NCI-H82 (cell line): ENCODE measurements at places on chromosomes 16 and 17.
A peak's percentile ranks its signal among the peaks of the same experiment; 100 is the strongest.

DNA sequence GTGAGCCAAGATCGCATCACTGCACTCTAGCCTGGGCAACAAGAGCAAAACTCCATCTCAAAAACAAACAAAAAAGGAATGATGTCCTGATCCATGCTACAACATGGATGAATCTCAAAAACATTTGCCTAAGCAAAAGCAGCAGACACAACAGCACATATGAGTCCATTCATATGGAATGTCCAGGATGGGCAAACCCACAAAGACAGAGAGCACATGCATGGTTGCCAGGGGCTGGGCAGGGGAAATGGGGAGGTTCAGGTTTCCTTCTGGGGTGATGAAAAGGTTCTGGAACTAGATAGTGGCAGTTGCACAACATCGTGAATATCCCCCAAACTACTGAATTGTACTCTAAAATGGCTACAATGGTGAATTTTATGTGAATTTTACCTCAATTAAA lies 35.3 kb upstream of the RAI1 start:
- no peak for DNase-seq

DNA sequence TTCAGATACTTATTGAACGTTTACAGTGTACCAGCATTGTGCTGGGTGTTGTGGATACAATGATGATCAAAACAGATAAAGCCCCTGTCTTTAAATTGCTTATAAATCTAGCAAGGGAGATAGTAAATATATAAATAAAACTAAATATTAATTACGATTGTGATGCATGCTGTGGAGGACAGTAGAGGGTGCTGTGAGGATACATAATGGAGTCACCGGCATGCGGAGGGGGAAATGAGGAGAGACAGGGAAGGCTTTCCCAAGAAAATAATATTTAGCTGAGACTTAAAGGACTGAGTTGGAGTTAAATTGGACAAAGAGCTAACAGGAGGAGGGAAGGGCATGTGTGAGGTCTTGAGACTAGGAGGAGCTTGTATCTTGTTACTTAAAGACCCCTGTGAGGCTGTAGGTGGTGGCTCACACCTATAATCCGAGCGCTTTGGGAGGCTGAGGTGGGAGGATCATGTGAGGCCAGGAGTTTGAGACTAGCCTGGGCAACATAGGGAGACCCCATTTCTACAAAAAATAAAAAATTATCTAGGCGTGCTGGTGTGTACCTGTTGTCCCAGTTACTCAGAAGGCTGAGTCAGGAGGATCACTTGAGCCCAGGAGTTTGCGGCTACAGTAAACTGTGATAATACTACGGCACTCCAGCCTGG lies 2.4 kb downstream of the DHRS7B start:
- peak; percentile 50 for DNase-seq

DNA sequence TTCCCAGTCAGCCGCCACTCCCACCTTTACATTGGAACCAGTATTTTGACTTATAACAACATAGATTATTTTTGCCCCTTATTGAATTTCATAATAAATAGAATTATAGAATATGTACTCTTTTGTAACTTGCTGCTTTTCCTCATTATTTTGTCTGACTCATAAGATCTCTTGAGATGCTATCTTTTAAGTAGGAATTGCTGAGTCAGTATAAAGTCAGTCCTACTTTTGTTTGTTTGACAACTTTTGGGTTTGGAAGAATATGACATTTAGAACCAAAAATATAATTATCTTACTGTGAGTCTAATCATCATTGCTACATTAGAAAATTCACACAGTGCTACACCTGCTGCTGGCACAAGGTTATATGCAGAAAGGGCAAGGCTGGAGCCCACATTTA lies 69.7 kb downstream of the STXBP4 start:
- DNase-seq: no peak

GRCh38 chr16:12679660-12680272 lies 123.9 kb downstream of the CPPED1 start:
- DNase-seq: no peak

DNA sequence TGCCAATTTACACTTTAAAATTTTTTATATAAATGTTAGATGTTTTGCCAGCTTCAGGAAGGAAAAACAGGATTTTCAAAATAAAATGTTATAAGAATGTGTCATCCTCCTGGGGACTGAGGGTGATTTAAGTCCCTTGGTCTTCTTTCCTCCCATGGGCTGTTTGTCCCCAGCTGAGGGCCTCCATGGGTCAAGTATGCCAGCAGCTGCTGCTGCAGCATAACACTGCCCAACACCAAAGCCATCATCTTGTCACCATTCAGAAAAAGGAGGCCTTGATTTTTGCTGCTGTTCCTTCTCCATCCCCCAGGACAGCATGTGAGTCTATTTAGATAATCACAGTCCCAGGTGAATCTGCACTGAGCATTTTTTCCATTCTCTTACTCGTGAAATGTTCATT lies 188.5 kb downstream of the LGALS9B start:
- no peak for DNase-seq
